ENCODE measurements at places on chromosomes 1 and 21. TPM values are rescaled to one million over a fixed set of nuclear protein-coding genes. Genes with fewer than 3 reads are reported as not detected.

DNA sequence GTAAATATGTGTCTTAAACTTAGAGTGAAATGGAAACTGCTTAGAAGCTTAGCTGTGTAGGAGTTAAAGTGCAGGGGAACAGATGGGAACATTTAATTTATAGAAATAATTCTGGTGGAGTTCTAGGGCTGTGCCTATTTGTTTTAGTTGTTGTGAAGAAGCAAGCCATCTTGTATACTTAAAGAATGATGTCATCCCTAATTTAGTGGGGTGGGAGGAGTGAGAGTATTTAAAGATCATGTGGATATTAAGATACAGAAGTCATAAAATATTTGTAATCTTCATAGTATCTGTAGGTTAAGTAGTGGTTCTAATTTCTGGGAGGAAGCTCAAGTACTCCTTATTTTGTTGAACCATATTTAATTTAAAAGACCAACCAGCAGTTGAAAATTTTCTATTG, 41.5 kb downstream of the BACH1 start:
- DNase-seq: no peak

- no peak for DNase-seq
Measured at GRCh38 chr1:18942340-18942739, 14.1 kb downstream of the IFFO2 start.

The RGS16 gene
- total RNA-seq: 2.7 TPM

GRCh38 chr1:162943622-162944021, 82.6 kb upstream of the CCDC190 start:
- no peak for DNase-seq

- no peak for DNase-seq
Measured at GRCh38 chr1:76291191-76291590, 216.6 kb downstream of the ST6GALNAC3 start.

- DNase-seq: no peak
Measured at GRCh38 chr1:169608226-169608625, 21.7 kb downstream of the SELP start.

Data from liver (tissue), 10 donors.